ENCODE measurements at places on chromosomes 2 and 18. TPM values are rescaled to one million over a fixed set of nuclear protein-coding genes. Genes with fewer than 3 reads are reported as not detected.

- DNase-seq = no peak
Observed at GRCh38 chr18:5973099-5973498, 77.8 kb upstream of the TMEM200C start.

- DNase-seq = no peak
Observed at GRCh38 chr2:161420406-161421074, 4.4 kb downstream of the TBR1 start.

- DNase-seq = no peak
Observed at GRCh38 chr2:85765081-85765731, 11.4 kb downstream of the ATOH8 start.

- DNase-seq = no peak
Observed at GRCh38 chr2:222315443-222316121, 16.8 kb upstream of the PAX3 start.

DNA sequence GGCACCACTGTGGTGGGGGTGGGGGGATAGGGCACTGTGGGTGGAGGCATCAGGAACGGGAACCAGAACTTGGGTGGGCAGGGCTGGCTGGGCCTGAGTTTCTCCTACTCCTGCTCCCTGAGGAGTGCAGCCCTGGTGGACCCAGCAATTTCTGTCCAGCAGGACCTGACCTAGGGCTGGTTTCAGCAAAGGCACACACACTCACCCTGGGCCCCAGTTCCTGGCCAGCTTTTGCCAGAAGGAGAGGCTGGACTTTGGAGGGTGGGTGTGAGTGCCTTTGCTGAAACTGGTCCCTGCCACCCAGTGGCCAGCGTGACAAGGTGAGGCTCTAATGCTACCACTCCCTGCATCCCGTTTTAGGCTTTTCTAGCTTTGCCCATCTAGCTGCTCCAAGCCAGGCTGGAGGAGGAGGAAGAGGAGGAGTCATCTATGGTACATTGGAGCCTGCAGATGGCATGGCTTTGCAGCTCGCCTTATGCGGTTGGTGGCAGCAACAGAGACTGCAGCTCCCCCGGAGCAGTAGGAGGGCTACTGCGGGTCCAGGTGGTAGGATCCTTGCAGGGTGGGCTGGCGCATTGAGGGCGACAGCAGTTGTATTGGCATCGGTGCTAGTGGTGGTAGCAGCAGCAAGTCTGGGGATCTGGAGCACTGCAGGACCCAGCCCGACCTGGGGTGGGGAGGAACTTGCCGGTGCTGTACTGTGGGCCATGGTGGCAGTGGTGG is 40.4 kb upstream of the IMP4 start:
- no peak for DNase-seq

GRCh38 chr2:233256048-233256447 is 4.6 kb downstream of the ATG16L1 start:
- DNase-seq = no peak

DNA sequence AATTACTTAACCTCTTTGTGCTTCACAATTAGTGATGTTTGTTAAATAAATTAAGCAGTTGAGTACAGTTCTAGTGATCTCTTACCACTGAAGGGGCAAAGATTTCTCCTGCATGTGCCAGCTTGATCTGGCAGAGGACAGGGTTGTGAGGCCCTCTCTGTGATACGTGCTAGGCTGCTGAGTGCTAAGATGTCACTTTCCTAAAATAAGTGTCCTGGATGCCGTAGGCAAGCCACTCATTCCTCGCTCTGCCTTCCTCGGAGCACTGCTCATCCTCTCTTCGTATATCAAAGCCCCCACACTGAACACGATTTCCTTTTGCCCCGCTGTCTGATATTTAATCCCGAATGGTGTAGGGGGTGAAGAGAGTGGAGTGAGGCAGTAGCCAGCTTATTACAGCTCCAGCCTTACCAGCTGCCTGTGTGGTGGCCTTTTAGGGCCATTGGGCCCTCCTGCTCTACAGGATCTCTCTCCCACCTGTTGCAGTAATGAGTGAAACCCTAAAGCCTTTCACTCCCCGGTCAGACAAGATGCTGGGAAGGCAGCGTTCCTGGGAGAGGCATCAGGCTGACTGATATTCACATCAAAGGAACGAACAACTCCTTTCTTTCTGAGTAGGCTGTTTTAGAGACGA is 40.5 kb downstream of the PTPRM start:
- no peak for DNase-seq

- peak; percentile 16 for DNase-seq
Observed at GRCh38 chr2:180205621-180206235, 198.6 kb upstream of the CWC22 start.

- DNase-seq = no peak
Observed at GRCh38 chr18:13446610-13447461, 228.3 kb downstream of the LDLRAD4 start.

- DNase-seq = no peak
Observed at GRCh38 chr2:7706791-7707190, 789.6 kb downstream of the RNF144A start.

- DNase-seq = peak; percentile 81
Observed at GRCh38 chr2:74894272-74894981, 60.5 kb downstream of the HK2 start.

DNA sequence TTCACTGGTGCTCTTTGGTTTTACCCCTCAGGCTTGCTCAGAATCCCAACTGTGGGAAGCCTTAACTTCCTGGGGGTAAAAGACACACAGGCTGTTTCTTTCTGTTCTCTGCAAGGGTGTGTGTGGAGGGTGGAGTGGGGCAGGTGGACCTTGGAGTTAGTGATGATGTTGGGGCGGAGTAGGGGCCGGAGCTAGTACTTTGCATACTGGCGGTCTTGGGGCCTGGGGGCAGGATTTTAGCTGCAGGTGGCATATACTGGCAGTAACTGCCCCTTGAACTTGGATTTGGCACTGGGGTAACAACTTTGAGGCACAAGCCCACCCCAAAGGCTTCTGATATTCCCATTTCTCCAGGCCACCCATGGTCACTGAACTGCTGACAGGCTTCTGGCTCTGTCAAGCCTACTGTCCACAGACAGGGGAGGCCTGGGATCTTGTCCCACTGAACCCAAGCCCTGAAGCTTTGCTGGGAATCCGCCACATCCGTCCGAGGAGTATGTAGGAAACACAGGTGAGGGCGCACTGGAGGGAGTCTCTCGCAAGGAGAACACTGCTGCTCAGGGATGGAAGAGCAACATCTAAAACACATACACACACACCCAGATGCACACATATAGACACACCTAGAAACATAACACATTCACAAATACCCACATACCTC is 258.9 kb downstream of the DYSF start:
- no peak for DNase-seq

DNA sequence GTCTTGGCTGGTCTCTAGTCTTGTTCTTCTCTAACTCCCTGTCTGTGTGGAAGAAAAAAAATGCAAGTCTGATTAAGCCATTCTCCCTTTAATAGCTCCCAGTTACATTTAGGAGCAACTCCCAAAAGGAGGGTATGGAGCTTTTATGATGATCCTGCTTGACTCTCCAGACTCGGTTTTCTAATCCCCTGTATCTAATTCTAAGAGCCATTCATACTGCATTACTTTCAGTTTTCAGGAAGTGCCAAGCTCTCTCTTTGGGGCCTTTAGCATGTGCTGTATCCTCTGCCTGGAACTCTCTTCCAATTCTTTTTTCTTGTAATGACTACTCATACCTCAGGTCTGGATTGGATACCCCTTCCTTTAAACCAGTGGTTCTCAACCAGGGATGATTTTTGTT is 219.7 kb upstream of the SPRED2 start:
- no peak for DNase-seq

DNA sequence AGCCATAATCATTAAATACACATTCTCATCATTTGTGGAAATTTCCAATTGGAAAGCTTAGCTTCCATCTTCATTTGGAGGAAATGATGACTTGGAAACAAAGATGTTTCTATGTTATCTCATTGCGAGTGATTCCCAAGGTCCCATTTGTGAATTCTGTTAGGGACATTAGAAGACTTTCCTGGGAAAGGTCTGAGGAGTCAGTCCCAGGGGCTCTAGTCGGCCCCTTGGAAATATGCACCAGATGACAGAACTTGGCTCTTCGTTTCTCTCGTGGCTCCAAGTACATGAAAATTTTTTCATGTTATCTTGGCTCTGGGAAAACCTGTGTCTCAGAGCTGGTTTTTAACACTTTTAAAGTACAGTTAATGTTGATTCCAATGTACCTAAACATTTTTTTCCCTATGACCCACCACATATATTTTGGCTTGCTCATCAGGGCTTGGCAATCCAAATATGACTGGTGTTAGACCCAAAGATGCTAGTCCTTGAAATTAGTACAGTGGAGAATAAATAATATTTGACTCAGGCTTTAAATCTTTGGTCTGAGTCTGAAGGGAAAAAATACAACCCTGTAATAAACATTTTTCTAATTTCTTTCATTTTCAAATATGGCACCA is 15.4 kb upstream of the CAVIN2 start:
- no peak for DNase-seq

GRCh38 chr2:112634153-112634873 is 11.4 kb upstream of the SLC20A1 start:
- no peak for DNase-seq

DNA sequence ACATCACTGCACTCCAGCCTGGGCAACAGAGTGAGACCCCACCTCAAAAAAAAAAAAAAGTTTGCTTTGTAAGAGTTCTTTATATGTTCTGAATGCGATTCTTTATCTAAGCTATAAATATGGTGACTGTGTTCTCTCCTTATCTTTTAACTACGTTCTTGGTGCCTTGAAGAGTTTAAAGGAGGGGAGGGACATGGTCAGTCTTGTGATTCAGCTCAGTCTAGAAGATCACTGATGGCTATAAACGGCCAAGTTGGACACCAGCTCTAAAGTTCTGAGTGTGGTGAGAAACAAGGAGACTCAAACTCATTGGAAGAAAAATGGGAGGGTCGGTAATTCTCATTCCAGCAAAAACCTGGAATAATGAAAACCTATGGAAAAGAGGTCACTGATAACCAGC is 128.4 kb upstream of the SEC11C start:
- no peak for DNase-seq

DNA sequence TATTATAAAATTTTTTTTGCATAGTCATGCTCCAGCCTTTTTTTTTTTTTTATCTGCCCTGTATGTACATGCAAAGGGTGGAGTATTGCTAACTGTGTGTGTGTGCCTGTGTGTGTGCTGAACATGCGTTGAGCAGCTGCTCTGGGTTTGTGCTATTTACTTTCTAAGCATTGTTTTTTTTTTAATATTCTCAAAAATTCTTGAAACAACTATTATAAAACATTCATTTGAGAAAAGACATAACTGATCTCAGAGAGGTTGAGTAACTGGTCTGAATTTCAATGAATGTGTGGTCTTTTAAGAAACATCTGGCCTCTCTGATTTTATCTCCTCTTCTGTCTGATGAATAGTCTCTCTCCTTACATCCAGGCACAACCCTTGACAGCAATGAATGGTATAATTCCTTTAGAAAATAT is 366.0 kb upstream of the SLC14A2 start:
- DNase-seq = peak; percentile 78

DNA sequence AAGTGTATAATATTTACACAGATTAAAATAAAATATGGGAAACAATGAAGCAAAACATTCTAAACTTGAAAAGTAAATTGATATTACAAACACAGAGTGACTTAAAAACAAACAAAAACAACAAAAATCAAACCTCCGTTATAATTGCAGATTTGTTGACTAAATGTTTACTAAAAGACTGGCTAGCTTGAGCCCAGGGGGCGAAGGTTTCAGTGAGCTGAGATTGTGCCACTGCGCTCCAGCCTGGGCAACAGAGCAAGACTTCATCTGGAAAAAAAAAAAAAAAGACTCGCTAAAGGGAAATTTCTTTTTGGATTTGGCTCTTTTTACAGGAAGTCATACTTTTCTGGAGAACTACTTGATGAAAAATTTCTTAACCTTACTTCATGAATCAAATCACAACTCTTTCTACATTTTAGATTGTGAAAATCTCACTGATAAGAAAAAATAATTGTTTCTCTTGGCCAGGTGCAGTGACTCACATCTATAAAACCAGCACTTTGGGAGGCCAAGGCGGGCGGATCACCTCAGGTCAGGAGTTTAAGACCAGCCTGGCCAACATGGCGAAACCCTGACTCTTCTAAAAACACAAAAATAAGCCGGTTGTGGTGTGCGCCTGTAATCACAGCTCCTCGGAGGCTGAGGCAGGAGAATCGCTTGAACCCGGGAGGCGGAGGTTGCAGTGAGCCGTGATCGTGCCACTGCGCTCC is 9.7 kb downstream of the TFPI start:
- DNase-seq = no peak

DNA sequence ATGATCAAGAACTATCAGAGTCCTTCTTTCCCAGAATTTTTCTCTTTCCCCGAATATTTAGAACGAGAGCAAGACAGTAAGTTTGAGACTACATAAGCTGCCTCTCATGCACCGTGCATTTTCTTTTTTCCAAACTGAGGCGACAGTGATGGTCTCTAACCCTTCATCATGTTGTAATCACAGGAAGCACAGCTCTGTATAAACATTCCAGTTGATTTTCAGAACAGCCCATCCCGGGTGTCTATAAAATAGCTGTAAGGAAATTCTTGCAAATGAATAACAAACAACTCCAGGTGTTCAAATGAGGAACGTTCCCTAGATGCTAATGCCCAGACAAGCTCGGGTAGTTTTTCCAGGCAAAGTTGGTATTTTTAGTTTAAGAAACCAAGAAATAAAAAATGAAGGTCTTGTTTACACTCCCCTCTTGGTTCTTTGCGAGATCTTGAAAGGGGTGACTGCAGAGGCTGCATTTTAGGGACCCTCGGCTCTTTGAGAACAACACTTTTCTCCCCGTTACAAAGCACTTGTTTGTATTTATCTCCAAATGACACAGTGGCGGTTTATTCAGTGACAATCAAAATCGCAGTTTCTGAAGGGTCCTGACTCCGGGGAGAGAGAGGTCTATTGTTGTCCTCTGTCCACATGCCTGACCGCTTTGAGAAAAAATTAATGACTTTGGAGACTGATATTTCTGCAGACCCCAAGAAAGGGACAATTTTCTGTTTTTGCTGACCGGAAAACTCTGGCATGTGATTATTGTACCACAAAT is 101.1 kb upstream of the NCK2 start:
- no peak for DNase-seq

DNA sequence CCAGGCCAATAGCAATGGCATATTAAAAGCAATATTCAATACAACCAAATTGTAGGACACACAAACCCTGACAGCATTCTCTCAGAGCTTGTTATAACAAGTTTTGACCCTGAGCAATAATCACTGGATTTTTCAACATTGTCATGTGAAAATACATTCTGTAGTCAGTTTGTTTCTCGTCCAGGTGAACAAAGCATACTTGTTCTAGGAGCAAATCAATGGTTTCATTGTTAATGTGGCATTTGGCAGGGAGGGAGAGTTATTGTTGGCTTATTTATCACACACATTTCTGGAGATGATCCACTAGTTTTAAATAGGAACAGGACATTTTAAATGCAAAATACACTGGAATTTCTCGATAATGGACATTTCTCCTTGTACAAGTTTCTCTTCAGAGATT is 69.9 kb upstream of the L3MBTL4 start:
- DNase-seq = no peak

TTN gene
- polyA plus RNA-seq = 0.14 TPM

GAREM2 gene
- polyA plus RNA-seq = 1.6 TPM

LONRF2 gene
- 0.03 TPM for polyA plus RNA-seq

TMEM163 gene
- polyA plus RNA-seq = 0.03 TPM

GCG gene
- polyA plus RNA-seq = not detected

CYRIA gene
- polyA plus RNA-seq = 3.6 TPM

IL1R1 gene
- 167 TPM for polyA plus RNA-seq

SLC19A3 gene
- 0.16 TPM for polyA plus RNA-seq

All from fibroblast of lung (primary cell).